Fibroblast of skin of right quadriceps (primary cell): ENCODE measurements at places on chromosomes 6 and 20.
A peak's percentile ranks its signal among the peaks of the same experiment; 100 is the strongest.

- peak; percentile 22 for DNase-seq
Observed at GRCh38 chr6:78594668-78595066, 272.7 kb upstream of the IRAK1BP1 start.

DNA sequence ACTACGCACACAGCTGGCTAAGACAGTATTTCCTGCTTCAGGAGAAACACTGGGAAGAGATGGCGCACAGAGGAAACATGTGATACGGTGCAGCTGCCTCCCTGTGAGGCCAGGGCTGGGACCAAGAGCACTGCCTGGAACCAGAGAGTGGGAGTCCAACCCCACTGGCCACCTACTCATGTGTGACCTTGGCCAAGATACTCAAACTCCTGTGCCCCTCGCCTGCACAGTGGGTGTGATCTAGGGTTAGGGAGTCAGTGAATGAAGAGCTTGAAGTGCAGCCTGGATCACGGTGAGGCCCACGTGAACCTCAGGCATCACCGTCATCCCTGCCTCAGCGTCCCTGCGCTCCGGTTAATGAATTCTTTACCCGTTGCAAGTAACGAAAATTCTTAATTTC lies 41.7 kb upstream of the MPC1 start:
- DNase-seq = no peak

- DNase-seq = peak; percentile 21
Observed at GRCh38 chr6:155349129-155349528, 34.8 kb upstream of the TFB1M start.

- DNase-seq = peak; percentile 57
Observed at GRCh38 chr6:37860226-37860839, 40.8 kb downstream of the ZFAND3 start.
